ENCODE measurements at places on chromosomes 2 and 18.

GRCh38 chr2:216863946-216864345 lies 4.1 kb upstream of the TNP1 start:
- DNase-seq, result no peak

GRCh38 chr2:178767094-178768060 lies 39.8 kb downstream of the TTN start:
- no peak for DNase-seq

- DNase-seq, result no peak
Observed at GRCh38 chr2:170488807-170489206, 226.3 kb upstream of the SP5 start.

DNA sequence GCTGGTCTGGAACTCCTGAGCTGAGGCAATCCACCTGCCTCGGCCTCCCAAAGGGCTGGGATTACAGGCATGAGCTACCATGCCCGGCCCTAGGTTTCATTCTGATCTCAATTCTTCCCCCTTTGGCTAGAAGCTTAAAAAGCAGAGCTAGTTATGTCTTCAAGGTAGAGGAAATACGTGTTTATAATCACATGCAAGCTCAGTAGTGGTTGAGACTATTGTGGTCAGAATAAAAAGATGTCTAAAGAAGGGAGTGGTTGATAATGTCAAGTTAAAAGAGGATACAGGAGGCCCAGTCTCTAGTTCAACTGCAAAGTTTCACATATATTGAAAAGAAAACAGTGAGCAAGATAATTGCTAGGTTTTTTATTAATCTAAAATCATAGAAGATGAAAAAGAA lies 807.8 kb upstream of the ACVR2A start:
- DNase-seq, result no peak

DNA sequence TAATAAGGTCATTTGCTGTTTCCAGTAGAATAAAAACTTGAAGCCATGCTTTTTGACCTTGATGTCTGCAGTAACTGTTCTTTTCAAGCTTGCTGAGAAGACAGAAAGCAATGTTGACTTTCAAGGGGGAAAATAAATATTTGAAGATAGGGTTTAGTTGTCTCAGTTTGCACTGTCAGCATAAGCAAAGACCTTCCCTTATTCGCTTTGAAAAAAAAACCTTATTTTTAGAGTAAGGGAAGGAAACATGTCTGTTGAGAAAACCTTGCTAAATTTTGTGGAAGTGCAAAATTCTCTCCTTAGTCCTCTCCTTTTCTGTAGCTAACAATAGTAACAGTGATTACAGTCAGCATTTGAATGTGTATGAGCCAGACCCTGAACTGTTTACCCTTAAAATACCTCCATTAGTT lies 43.1 kb downstream of the MAP4K4 start:
- DNase-seq, result no peak

DNA sequence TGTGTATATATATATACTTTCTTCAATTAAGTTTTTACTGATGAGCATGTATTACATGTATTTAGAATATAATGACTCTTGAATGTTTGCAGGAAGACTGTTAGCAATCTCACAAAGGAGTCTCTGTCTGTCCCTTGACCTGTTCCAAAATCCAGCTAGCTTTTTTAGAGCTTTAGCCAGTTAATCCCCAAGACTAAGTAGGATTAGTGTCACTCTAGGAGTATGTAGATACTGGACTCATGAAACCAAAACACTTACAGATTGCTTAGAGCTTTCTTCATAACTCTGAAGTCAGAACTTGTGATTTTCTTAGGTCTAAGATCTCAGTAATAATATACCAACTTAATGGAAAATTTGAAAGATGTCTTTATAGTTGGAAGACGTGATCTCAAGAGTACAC lies 2.2 kb downstream of the UBXN4 start:
- peak; percentile 27 for DNase-seq

- DNase-seq, result no peak
Observed at GRCh38 chr2:157076526-157077161, 180.9 kb upstream of the GALNT5 start.
